Activated naive CD4-positive, alpha-beta T cell (primary cell): ENCODE measurements at places on chromosomes 1 and 21.

GRCh38 chr21:27292229-27292628 is 325.3 kb upstream of the ADAMTS5 start:
- no peak for DNase-seq

DNA sequence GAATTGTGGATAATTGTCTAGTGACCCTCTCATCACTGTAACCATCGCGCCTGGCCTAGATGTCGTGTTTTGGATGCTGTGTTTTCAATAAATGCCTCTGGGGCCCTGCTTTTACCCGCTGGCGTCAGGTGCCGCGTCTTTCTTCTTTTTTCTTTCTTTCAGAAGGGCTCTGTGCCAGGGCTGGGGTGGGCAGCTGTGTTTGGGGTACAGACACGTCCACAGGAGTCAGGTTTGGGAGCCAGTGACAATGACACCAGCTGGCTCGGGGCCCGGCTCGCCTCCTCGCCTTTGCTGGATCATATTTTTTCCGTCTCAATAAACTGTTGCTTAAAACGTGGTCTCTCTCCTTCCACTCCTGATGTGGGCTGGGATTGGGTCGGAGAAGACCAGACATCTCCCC is 16.1 kb downstream of the TMEM201 start:
- DNase-seq = no peak

GRCh38 chr1:76668046-76668445 is 199.2 kb upstream of the ST6GALNAC5 start:
- DNase-seq = no peak

DNA sequence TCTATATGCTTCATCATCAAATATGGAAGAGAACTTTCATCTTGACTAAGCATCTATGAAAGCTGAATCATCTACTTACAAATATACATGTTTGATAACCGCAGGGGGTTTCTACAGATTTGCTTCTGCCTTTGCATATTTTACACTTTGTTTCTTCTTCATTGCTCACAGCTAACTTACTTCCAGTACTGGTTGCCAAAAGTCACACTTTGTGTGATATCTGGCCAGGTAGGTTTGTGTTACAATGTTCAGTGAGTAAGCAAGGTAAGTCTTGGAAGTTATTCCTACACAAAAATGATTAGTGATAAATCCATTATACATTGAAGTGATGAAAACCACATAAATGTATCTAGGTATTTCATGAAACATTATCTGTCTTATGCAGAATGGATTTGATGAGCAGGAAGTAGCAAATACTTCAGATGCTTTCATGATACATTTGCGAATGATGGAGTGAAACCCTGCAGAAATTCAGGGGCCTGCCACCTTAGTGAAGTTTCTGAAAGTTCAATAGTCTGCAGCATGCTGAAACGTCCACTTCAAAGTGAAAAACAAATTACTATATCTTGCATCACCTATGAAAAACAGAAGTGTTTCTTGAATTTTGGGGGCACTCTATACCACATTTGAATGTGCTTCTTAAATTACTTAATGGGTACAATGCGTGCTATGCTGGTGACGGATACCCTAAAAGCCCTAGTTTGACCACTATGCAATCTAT is 187.3 kb downstream of the ATP6V1G3 start:
- DNase-seq = no peak

- no peak for DNase-seq
These were observed 805 bp downstream of the CYB5R1 start for GRCh38 chr1:202966006-202966898.

DNA sequence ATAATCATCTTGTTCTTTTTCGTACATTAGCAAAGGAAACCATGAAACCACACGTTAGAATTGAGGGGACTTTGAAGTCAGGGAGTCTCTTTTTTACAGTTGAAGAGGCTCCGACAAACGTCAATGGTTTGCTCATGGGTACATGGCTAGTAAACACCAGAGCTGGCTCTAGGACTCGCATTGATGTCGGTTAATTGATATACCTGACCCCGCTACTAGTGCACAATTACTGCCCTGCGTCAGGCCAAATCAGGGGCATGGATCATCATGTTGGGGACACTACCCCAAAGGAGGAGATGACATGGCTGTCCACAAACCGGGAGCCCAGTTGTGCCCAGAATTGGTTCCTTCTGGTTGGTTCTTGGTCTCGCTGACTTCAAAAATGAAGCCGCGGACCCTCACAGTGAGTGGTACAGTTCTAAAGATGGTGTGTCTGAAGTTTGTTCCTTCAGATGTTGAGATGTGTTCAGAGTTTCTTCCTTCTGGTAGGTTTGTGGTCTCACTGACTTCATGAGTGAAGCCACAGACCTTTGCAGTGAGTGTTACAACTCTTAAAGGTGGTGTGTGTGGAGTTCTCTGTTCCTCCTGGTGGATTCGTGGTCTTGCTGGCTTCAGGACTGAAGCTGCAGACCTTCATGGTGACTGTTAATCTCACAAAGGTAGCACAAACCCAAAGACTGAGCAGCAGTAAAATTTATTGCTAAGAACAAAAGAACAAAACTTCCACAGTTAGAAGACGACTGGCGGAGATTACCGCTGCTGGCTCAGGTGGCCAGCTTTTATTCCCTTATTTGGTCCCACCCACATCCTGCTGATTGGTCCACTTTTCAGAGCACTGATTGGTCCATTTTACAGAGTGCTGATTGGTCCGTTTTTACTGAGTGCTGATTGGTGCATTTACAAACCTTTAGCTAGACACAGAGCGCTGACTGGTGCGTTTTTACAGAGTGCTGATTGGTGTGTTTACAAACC is 126.9 kb upstream of the ERRFI1 start:
- no peak for DNase-seq

DNA sequence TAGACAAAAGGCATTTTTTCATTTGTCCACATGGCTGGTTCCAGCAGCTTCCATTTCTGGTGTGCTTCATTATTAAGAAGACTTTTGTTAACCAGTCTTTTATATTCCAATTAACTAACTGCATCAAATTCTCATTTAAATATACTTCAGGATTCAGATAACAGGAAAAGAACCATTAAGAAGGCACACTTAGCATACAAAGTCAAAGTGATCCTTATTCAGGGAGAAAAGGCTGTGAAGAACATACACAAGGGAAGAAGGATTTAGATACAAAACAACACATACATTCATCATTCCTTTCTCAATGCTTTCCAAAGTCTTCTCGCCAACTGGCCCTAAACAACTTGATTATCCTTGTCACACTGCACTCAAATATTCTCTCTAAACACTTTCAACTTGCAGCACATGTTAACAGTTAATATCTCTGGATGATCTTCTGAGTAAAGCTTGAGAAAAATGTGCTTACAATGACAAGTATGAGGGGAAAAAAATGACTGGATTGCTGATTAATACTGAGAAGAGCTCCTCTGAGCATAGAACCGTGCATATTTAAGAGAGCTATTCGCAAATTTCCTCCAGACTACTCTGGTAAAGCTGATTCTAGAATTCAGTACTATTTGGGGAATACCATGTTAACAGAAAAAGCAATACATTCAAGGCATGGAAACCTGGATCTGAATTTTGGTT is 225.2 kb upstream of the TNR start:
- no peak for DNase-seq

- DNase-seq = no peak
These were observed 494.7 kb upstream of the ADGRL2 start for GRCh38 chr1:81305997-81306452.

DNA sequence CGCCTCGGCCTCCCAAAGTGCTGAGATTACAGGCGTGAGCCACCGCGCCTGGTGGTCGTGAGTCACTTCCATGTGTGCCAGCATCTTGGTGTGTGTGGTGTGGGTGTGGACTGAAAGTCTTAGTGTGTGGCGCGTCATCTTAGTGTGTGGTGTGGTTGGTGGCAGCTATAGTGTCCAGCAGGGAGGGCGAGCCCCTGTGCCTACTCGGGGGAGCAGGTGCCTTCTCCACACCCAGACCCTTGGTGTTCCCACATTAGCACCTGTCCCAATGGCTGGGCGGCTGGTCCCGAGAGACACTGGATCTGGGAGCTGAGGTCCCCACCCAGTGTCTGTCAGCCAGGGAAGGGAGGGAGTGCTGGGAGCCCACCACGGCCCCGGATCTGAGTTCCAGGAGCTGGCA is 2.8 kb downstream of the SCNN1D start:
- no peak for DNase-seq

DNA sequence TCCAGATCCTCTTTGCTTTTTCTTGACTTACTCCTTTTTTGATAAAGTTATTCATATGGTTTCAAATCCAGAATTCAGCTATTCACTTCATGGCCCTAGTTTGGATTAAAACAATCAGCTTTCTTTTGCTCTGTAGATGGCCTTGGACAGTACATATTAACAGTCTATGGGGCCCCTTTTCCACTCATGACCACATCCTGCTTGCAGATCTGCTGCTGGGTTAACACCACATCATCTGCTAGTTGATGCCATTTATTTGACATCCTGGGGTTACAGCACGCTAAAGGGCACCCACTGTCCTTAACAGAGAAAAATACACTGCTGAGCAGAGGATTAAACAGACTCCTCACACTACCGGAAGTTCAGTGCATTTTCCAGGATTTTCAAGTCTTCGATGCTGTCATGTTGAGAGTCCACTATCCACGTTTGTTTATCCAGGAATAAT is 941 bp upstream of the IFI16 start:
- peak; percentile 22 for DNase-seq

DNA sequence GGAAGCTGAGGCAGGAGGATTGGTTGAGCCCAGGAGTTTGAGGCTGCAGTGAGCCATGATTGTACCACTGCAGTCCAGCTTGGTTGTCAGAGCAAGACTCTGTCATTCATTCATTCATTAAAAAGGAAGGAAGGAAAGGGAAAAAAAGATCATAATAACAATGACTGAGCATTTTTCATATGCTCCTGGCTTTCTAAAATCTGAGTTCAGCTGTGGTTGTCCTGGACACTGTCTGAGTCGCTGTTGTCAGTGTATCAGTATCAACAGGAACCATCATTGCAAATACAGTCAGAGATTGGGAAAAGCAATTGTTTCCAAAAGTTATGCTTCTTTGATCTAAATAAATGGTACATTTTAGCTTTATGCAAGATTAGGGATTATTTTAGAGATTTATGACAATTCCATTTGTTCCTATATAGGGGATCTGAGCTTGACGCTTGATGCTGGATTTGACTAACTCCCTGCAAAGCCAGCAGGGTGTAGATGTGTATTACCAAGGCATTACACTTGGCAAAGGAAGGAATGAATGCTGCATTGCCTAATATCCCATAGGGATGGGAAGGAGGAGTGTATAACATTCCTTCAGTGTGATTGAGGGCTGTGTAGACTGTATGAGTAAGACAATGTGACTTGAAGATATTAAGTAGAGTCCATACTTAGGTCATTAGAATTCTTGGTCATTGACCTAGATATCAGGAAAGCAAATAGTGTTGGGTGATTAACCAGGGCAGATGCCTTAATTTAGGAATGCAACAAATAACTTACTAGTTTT is 100.2 kb downstream of the DISP1 start:
- DNase-seq = no peak

- DNase-seq = no peak
These were observed 1.5 kb upstream of the IVNS1ABP start for GRCh38 chr1:185318431-185319138.

DNA sequence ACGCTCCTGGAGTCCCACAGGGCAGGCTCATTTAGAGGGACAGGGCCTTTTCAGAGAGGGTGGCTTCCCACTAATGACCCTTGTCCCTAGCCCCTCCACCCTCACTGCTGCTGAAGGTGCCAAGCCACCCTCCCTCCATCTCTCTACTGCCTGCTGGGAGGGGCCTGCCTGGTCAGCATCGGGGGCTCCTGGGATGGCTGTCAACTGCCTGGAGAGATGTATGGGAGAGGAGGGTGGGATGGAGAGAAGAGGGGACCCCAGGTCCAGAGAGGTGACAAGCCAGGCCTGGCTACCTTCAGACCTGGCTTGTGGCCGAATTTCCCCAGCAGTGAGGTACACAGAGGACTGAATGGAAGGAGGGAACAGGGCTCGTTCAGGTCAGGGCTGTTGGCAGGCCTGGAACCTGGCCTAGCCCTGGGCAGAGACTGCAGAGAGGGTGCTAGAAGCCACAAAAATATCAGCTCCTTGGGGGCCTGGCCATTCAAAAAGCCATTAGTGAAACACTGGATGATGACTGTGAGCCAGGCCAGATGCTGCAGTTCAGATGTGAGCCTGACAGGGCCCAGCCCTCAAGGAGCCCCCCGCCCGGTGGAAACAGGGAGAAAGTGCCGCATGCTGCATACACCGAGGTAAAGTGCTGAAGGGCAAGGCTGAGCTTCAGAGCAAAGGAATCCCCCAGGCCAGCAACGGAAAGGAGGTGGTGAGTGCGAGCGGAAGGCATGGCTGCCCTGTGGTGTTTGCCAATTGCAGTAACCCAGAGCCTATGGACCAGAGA is 20.0 kb downstream of the MMEL1 start:
- DNase-seq = no peak

- no peak for DNase-seq
These were observed 9.3 kb downstream of the SLC26A9 start for GRCh38 chr1:205933671-205934618.

DNA sequence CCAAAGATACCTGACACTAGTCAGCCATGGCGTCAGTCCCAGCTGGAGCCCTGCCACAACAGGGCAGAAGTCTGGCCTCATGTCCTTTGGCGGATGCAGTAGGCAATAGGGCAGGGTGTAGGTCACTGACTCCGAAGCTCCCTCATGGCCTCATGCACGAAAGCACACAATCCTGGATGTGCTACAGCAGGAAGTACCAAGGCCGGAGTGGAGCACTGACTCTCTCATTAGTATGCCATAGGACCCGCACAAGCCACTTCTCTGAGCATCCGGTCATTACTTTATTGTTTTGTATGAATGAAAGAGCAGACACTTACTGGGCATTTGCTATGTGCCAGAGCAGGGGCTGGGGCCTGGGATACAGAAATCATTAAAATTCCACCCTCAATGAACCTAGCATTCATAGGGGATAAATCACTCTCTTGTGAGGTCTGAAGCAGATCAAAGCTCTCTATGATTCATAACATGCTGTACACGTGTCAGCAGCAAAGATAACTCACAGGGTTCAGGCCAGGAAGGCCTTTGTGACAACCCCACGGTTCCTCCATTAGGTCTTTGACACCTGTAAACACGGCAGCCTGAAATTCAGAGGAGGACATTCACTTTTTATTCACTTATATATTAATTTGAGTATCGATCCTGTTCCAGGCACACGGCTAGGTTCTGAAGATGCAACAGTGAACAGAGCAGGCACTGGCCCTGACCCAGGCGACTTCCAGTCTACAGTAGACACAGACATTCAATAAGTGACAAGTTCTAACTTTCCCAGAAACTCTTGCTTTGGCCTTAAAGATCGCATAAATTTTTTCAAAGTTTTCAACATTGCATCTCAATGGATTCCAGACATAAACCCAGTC is 357.9 kb upstream of the USP24 start:
- DNase-seq = no peak

- DNase-seq = no peak
These were observed 79.9 kb upstream of the GPR52 start for GRCh38 chr1:174367892-174368291.

- DNase-seq = no peak
These were observed 42.3 kb downstream of the MAN1C1 start for GRCh38 chr1:25658791-25659431.

GRCh38 chr1:232986527-232986922 is 36.1 kb downstream of the NTPCR start:
- DNase-seq = no peak

GRCh38 chr21:43188592-43189210 is 19.9 kb downstream of the CRYAA start:
- no peak for DNase-seq
